NCI-H82 (cell line): ENCODE measurements at places on chromosomes 5 and 9.

DNA sequence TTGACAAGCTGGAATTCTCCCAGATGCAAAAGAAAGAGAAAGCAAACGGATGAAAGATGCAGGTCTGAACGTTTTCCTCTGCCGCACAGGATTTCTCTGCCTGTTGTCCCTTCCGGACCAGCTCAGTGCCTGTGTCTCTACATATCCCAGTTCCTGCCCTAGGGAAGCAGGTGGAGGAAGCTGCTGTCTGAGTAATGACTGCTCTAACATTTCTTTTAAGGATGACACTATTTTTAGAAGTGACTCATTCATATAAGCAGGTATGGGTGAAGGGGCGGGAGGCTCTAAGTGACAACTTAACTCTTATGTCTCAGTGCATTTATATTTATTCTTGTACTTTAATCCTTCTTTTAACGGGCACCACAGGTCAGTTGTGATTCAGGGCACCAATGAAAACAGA lies 128.8 kb downstream of the SLC24A2 start:
- DNase-seq, result no peak

GRCh38 chr5:160260881-160261815 lies 31.8 kb downstream of the FABP6 start:
- peak; percentile 63 for DNase-seq

GRCh38 chr9:114505187-114506081 lies at the start of gene WHRN:
Gene WHRN, minus strand, starts transcription at chr9:114505473. Its CDS starts 672 bp downstream, at chr9:114504801.
- peak; percentile 89 for DNase-seq

DNA sequence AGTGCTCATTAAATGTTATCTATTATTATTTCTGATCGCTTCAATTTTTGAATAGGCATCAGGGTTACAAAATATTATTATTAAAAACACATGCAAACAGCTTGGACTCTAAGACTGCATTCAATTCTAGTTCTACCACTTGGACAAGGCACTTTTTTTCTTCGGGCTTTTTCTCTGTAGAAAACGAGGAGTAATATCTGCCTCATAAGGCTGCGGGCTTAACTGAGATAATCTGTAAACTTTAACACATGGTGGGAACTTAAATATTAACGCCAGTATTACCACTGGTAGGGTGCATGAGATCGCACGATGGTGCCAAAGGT lies 511 bp upstream of the SPDL1 start:
- no peak for DNase-seq

DNA sequence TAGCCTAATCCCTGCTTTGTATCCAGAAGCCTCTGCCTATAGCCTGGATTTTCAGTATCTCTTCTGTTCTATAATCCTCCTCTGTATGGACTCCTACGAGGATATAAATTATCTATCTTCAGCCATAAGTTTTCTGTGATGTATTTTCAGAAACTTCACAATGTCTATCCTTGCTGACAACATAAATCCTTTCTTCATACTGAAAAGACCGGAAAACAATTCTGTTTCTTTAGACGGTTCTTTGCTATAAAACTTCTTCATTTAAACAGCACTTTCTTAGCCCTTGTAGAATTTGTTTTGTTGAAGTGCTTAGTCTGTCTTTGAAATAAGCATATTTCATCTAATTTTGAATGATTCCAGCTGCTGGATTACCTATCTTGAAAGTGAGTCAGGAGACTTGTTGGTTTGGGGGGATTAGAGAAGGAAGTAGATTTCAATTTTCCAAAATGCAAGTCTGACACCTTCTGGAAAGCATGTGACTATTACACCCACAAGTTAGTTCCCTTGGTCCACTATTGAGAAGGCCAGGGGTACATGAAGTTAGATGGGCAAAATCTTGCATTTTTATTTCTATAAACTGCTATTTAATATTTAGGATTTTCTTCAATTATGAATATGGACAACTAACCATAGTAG lies 96.3 kb upstream of the RANBP3L start:
- peak; percentile 62 for DNase-seq

DNA sequence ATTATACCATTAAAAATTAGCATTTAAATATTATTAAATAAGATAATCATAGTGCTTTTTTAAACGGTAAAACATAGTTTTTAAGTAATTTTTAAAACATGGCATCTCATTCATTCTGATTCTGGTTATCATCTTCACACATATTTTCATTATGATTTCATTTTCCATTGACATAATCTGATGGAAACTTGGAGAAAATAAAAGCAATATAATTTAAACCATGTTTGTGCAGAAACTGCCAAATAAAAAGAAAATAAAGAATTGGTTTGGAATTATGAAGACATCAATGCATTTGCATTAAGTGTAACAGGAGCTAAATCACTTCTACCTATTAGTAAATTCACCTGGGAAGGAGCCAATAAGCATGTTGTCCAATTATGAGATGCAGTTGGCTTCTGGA lies 490.1 kb upstream of the CD180 start:
- no peak for DNase-seq

GRCh38 chr5:112338681-112339337 lies 80.3 kb downstream of the EPB41L4A start:
- DNase-seq, result no peak

DNA sequence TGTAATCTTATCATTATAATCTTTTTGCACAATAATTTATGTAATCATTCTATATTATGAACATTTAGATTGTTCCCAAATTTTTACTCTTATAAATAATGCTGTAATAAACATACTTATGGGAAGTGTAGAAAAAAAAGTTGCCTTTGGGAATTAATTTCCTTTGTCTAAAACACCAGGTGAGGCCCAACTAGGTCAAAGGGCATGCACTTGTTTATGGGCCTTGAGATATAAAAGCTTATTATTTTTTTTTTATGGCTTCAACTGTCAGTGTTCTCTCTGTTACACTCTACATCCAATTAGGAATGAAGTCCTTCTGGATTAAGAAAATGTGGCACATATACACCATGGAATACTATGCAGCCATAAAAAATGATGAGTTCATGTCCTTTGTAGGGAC lies 6.5 kb upstream of the PRLR start:
- no peak for DNase-seq

- DNase-seq, result no peak
Observed at GRCh38 chr5:176530393-176530982, 6.7 kb downstream of the RNF44 start.

GRCh38 chr5:78518365-78519197 lies 130.0 kb downstream of the LHFPL2 start:
- DNase-seq, result no peak

- DNase-seq, result no peak
Observed at GRCh38 chr5:145854651-145855258, 18.1 kb downstream of the GRXCR2 start.

- no peak for DNase-seq
Observed at GRCh38 chr5:124394700-124395245, 351.7 kb downstream of the ZNF608 start.

- DNase-seq, result no peak
Observed at GRCh38 chr9:116716438-116716837, 29.3 kb downstream of the TRIM32 start.

- no peak for DNase-seq
Observed at GRCh38 chr5:135069895-135070657, 36.0 kb upstream of the PITX1 start.

DNA sequence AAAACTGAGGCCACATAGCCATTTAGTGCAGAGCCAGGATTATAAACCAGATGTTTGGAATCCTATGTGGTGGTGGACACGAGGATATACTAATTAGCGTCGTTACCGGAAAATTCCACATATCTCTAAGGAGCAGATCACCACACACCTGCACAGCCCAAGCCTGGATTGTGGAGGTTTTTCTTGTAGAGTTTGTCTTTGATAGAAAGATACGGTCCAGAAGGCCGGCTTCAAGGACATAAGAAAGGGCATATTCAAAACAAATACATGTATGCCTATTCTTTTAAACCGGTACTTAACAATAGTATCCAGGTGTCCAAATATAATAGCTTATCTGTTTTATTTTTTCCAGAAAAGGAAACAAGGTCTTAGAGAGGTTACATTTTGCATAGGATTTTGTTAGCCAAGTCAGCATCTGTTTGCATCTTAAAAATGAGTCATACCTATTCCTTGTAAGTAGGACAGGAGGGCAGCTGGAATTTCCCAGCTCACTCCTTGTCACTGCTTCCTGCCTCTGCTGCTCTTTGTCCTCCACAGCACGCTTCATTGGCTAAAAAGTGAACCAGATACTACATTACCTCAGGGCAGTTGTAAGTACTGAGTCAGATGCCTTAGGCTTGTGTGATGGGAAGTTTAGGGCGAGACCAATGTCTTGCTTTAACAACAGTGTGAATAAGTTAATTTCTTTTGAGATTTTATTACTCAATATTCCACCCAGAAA lies 3.6 kb downstream of the TMC1 start:
- peak; percentile 25 for DNase-seq

DNA sequence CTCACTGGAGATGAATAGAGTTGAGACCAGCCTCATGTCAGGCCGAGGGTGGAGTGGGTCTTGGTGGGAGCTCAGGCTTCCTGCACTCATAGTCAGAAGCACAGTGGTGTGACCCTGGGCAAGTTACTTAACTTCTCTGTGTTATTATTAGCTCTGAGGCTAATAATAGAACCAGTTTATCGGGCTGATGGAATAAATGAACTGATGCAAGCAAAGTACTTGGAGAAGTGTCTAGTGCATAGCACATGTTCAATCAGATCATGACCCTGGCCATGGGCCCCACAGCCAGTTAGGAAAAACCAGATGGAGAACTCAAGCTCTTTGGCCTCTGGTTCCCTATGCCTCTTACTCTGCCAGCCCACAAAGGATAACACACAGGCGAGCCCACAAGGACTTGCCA lies 45.3 kb upstream of the OSMR start:
- DNase-seq, result no peak

GRCh38 chr9:2655411-2655901 lies 33.9 kb downstream of the VLDLR start:
- DNase-seq, result no peak

DNA sequence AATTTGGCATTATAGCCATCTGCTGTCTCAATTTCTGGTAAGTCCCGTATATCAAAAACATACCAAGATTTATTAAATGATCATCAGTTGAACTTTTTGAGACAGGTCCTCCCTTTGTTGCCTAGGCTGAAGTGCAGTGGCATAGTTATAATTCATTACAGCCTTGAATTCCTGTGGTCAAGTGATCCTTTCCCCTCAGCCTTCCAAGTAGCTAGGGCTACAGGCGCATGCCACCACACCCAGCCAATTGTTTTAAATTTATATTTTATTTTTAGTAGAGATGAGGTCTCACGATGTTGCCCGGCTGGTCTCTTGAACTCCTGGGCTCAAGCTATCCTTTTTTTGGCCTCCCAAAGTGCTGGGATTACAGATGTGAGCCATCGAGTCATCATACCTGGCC lies 418.9 kb downstream of the ARHGEF28 start:
- no peak for DNase-seq

DNA sequence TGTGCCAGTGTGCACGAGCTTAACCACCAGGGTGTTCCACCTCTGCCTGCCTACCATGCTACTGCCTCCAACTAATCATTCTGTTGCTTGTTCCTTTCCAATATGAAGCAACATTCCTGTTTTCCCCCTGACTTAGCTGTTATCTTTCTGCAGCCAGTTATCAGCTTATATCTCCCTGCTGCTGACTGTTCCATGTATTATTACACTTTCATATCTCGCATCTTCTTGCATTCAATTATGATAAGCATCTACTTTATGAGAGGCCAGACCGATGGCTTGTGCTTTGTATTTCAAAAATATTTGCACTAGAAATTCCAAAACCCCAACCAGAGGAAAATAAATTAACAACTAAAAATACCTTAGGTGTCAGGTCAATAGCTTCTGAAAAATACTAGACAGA lies 394.0 kb upstream of the BRINP1 start:
- peak; percentile 19 for DNase-seq

GRCh38 chr5:94021246-94021645 lies 279.8 kb upstream of the POU5F2 start:
- DNase-seq, result no peak

- DNase-seq, result peak; percentile 20
Observed at GRCh38 chr9:128495296-128495695, 9.2 kb upstream of the GLE1 start.

GRCh38 chr5:142015781-142016533 lies 3.1 kb upstream of the GNPDA1 start:
- DNase-seq, result no peak

- DNase-seq, result peak; percentile 70
Observed at GRCh38 chr5:15683332-15683731, 183.4 kb downstream of the FBXL7 start.

- DNase-seq, result no peak
Observed at GRCh38 chr9:81858657-81859430, 69.4 kb upstream of the SPATA31D4 start.

DNA sequence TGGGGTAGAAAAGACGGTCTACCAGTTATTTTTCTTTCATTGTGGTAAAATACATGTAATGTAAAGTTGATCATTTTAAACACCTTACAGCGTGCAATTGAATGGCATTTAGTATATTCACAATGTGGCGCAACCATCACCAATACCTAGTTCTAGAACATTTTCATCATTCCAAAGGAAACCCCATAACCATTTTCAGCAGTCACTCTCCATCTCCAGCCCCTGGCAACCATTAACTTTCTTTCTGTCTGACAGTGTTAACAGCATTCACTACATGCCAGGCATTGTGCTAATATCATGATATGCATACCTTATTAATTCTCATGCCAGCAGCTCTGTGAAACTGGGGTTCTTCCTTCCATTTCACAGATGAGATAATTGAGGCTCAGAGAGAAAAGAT lies 32.0 kb downstream of the PTGS1 start:
- DNase-seq, result no peak

DNA sequence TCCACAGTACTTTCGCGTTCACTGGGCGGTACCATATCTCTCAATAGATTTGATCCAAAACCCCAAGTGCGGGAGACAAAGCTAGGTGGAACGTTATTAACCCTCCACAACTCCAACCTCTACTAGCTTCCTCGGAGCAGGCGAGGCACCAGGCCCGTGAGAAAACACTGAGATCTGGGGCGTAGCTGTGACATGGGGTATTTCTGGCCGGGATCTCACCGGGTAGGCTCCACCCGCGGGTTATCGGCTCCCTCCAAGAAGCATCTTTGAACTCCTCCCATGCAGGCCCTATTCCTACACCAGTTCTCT lies 350 bp upstream of the SLC25A46 start:
- no peak for DNase-seq
